ENCODE measurements at places on chromosomes 6 and 20. TPM values are rescaled to one million over a fixed set of nuclear protein-coding genes. Genes with fewer than 3 reads are reported as not detected.

GRCh38 chr6:23454080-23454976, 671.7 kb upstream of the NRSN1 start:
- H3K4me1 ChIP-seq = no peaks in the 10 kb centered on the region
- no peaks in the 10 kb centered on the region for H3K36me3 ChIP-seq
- H3K4me3 ChIP-seq = no peak overlapping the region

DNA sequence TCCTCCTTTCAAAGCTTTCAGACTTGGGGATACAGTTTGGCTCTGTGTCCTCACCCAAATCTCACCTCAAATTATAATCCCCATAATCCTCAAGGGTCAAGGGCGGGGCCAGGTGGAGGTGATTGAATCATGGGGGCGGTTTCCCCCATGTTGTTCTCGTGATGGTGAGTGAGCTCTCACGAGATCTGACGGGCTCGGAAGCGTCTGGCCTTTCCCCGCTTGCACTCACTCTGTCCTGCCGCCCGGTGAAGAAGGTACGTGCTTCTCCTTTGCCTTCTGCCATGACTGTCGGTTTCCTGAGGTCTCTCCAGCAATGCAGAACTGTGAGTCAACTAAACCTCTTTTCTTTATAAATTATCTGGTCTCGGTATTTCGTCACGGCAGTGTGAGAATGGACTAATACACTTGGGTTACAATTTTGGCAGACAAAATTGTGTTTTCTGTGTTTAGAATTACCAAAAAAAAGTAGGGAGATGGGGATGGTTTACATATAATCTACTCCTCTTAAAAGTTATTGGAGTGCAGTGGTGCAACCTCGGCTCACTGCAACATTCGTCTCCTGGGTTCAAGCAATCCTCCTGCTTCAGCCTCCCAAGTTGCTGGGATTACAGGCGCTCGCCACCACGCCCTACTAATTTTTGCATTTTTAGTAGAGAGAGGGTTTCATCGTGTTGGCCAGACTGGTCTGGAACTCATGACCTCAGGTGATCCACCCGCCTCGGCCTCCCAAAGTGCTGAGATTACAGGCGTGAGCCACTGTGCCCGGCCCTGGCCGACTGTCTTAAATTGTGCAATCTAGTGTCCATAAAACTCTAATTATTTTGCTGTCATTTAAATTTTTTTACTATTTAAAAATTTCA, 33.6 kb upstream of the PXDC1 start:
- H3K27me3 ChIP-seq = no peaks in the 10 kb centered on the region
- no peaks in the 10 kb centered on the region for H3K36me3 ChIP-seq
- H3K4me3 ChIP-seq = no peak overlapping the region
- no peak overlapping the region for H3K27ac ChIP-seq

- no peak for DNase-seq
- H3K27me3 ChIP-seq = no peaks in the 10 kb centered on the region
- peak overlapping the region; percentile 81 for H3K27ac ChIP-seq
Measured at GRCh38 chr6:8218861-8219260, 116.5 kb upstream of the EEF1E1 start.

DNA sequence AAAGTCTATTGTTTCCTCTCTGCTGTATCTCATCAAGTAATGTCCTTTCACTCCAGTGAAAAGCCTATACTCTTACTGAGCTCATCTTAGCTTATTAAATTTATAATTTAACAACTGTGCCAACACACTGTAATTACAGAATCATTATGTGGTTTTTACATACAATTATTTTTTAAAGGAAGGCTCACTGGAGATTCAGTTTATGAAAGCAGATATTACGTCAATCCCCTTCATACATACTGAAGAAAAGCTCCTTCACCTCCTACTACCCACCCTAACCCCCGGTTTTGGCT, 28.1 kb downstream of the ARHGAP18 start:
- peaks cover 42% of the 10 kb centered on the region for H3K4me1 ChIP-seq
- no peaks in the 10 kb centered on the region for H3K27me3 ChIP-seq
- peak overlapping the region; percentile 41 for H3K27ac ChIP-seq
- no peak overlapping the region for H3K4me3 ChIP-seq
- no peak for DNase-seq

DNA sequence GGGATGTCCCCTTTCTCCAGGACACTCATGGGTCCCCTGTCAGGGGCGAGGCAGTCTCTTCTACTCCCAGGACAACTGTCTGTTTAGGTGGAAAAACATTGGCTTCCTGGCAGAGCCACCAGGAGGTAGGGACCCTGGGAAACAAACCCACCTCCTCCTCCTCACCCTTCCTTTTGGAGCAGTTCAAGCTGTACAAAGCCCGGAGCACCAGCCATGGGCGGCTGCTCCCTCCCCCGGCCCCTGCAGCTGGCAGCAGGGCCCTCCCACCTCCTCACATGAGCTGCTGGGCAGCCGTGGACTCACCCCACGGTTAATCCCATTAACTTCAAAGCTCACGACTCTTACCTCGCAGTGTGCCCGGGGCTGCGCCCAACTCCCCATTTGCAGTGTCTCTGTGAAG, 48.6 kb downstream of the CDH4 start:
- H3K27ac ChIP-seq = no peak overlapping the region
- H3K27me3 ChIP-seq = no peaks in the 10 kb centered on the region
- H3K4me3 ChIP-seq = no peak overlapping the region
- DNase-seq = no peak
- H3K36me3 ChIP-seq = no peaks in the 10 kb centered on the region

GRCh38 chr6:112113918-112114317, 26.5 kb downstream of the FAM229B start:
- no peak overlapping the region for H3K4me3 ChIP-seq
- no peaks in the 10 kb centered on the region for H3K36me3 ChIP-seq
- H3K4me1 ChIP-seq = no peaks in the 10 kb centered on the region
- no peaks in the 10 kb centered on the region for H3K27me3 ChIP-seq

DNA sequence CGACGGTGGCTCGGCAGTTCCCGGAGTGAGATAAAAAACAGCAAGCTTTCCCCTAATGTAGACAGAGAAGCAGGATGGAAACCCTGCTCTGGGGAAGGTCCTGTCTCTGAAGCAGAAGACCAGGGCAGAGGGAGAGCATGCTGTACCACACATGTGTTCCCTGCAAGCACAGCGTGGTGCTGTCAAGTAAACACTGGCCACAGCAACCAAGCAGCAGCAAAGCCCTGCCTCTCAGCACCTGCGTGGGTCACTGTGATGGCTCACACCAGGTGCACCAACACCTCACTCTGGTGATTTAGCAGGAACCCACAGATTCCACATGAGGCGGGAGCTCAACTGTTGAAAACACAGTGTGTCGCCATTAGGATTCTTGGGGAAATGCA, 65.2 kb upstream of the TXNDC5 start:
- DNase-seq = no peak
- peak overlapping the region; percentile 21 for H3K4me3 ChIP-seq

DNA sequence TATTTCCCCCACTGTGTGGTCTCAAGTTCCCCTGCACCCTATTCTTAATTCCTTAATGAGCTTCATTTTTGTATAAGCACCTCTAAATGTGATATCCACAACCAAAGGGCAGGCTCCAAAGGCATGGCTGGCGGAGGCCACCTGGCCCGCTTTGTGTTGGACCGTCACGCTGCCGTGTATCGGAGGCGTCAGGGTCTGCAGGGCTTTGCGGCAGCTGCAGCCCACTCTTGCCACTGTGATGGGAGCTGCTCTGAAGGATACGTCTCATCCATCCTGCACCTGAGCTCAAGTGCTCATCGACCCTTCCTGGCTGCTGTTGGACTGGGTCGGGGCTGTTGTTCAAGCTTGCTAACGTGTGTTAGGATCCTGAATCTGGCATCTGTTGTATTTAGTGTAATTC, 177.6 kb downstream of the ARID1B start:
- H3K4me3 ChIP-seq = no peak overlapping the region
- no peaks in the 10 kb centered on the region for H3K27me3 ChIP-seq
- H3K36me3 ChIP-seq = no peaks in the 10 kb centered on the region
- DNase-seq = no peak
- H3K27ac ChIP-seq = no peak overlapping the region

- no peak for DNase-seq
- no peak overlapping the region for H3K4me3 ChIP-seq
- H3K27me3 ChIP-seq = no peaks in the 10 kb centered on the region
- H3K4me1 ChIP-seq = no peaks in the 10 kb centered on the region
- H3K36me3 ChIP-seq = peaks cover 4% of the 10 kb centered on the region
Measured at GRCh38 chr20:47256668-47257236, 99.7 kb downstream of the ZMYND8 start.

DNA sequence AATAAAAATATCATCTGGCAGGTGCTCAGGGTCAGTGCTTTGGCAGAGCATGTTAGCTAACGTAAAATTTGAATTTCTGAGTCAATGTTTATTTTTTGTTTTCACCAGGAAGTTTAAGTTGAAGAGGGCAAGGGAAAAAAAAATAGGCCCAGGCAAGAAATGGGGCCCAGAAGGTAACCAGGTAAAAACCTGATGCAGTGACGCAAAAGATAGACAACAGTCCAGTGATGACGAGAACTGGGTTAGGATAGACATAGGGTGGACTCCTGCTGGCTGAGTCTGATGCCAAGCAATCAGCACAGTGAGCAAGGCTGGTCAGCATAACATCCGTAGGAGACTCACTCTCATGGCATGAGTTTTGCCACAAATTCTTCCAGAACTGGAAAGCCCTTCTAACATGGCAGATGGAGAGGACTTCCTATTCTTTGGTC, 42.2 kb downstream of the ZHX3 start:
- H3K27ac ChIP-seq = no peak overlapping the region
- no peaks in the 10 kb centered on the region for H3K4me1 ChIP-seq
- no peaks in the 10 kb centered on the region for H3K27me3 ChIP-seq
- H3K36me3 ChIP-seq = no peaks in the 10 kb centered on the region

DNA sequence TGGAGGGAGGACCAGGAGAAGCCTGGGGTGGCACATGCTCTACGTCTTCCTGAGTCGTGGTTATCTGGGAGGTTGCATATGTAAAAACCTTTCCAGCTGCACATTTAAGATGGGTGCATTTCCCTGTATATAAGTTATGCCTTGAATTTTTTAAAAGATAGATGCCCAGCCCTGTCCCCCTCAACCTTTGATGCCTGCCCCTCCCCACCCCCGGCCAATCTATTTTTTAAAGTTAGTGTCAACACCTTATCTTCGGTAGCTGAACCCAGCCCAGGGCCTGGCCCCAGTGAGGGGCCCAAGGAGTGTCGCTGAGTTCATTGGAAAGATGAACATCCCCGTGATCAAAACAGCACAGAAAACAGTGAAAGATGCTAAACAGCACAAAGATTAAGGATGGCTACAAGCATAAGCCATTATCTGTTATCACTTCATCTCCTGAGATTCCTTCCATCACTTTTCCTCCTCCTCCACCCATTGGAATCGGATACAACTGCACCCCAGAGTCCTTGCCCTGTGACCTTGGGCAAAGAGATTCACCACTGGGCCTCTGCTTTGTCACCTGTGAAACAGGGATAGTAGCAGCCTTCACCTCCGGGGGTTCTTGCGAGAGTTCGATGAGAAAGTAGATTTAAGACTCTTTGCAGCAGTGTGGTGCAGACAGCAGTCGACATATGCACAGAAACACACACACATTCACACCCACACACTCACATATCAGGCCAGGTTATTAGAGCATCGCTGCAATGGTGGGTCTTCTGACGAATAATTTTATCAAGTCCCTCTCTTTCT, 47.5 kb downstream of the SIRPA start:
- peaks cover 8% of the 10 kb centered on the region for H3K27me3 ChIP-seq
- no peaks in the 10 kb centered on the region for H3K36me3 ChIP-seq
- H3K4me1 ChIP-seq = no peaks in the 10 kb centered on the region
- H3K27ac ChIP-seq = no peak overlapping the region
- no peak overlapping the region for H3K4me3 ChIP-seq

DNA sequence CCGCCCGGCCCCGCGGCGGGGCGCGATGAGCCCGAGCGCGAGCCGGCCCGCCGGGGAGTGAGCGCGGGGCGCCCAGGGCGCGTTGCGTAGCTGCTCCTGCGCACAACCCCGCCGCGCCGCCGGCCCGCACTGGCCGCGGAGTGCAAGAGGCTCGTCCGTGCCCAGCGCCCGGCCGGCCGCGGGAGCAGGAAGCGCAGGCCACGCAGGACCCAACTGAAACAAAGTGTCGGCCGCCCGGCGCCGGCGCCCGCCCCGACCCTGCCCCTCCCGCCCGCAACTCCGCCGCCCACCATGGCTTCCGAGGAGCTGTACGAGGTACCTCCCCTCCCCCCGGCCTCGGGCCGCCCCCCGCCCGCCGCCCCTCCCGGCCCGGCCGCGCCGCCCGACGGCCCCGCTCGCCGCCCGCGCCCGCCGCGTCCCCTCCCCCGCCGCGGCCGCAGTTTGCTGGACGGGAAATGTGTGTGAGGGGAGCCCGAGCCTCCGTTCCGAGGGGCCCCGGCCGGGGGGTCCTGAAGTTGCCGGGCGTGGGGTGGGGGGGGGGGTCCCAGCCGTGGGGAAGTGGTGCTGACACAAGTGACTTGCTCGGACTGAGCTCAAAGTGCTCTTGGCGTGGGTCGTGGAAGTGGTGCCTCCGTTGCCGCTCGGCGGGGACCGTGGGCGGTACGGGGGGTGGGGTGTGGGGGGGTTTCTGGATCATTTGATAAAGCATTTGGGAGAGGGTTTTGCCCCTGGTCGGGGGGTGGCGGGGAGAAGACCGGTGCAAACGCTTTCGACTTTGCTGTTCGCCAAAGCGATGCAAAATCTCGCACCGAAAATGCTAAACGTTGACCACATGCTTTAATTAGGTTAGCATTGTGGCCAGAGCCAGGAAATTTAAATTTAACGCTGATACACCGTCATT, 539 bp downstream of the CDYL start:
- peaks cover 12% of the 10 kb centered on the region for H3K27me3 ChIP-seq
- no peaks in the 10 kb centered on the region for H3K36me3 ChIP-seq

GRCh38 chr6:22421198-22421597, 124.4 kb upstream of the PRL start:
- H3K36me3 ChIP-seq = no peaks in the 10 kb centered on the region
- no peaks in the 10 kb centered on the region for H3K4me1 ChIP-seq
- no peaks in the 10 kb centered on the region for H3K27me3 ChIP-seq
- DNase-seq = no peak
- H3K27ac ChIP-seq = no peak overlapping the region
- no peak overlapping the region for H3K4me3 ChIP-seq

GRCh38 chr6:140436023-140436811, 1061.8 kb upstream of the CITED2 start:
- H3K4me3 ChIP-seq = no peak overlapping the region
- no peaks in the 10 kb centered on the region for H3K27me3 ChIP-seq
- H3K36me3 ChIP-seq = no peaks in the 10 kb centered on the region

GRCh38 chr20:50333812-50334211, 143.2 kb downstream of the CEBPB start:
- H3K4me1 ChIP-seq = peaks cover under 1% of the 10 kb centered on the region
- DNase-seq = no peak
- no peak overlapping the region for H3K27ac ChIP-seq
- H3K36me3 ChIP-seq = no peaks in the 10 kb centered on the region

- H3K4me1 ChIP-seq = peaks cover 3% of the 10 kb centered on the region
- DNase-seq = peak; percentile 28
- H3K4me3 ChIP-seq = no peak overlapping the region
- H3K27ac ChIP-seq = no peak overlapping the region
Measured at GRCh38 chr6:131116755-131117360, 18.4 kb upstream of the AKAP7 start.

- DNase-seq = no peak
- H3K27ac ChIP-seq = no peak overlapping the region
- H3K27me3 ChIP-seq = peaks cover 34% of the 10 kb centered on the region
- no peaks in the 10 kb centered on the region for H3K36me3 ChIP-seq
- H3K4me3 ChIP-seq = peak overlapping the region; percentile 48
Measured at GRCh38 chr6:167420858-167421766, 96.2 kb downstream of the TTLL2 start.

Gene HTR1B
- total RNA-seq = 14.0 TPM

Gene RNF146
- total RNA-seq = 43.1 TPM

Gene BMP5
- 17.7 TPM for total RNA-seq

All from Panc1 (cell line).